Femur (tissue), 1 donor: ENCODE measurements at places on chromosomes 7 and 10.

DNA sequence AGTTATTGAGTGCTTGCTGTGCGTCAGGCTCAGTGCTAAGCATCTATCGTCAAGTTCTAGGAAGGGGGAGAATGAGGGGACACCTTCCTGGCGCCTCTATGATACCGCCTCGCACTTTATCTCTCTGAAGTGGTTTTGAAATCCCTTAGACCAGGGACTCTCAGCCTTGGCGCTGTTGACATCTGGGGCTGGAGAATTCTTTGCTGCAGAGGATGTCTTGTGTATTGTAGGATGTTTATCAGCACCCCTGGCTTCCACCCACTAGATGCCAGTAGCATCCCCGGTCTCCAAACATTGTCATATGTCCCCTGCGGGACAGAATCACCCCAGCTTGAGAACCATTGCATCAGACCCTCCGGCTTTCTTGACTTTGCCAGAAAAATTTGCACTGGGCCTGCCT is 285.5 kb downstream of the CCDC3 start:
- DNase-seq: no peak

DNA sequence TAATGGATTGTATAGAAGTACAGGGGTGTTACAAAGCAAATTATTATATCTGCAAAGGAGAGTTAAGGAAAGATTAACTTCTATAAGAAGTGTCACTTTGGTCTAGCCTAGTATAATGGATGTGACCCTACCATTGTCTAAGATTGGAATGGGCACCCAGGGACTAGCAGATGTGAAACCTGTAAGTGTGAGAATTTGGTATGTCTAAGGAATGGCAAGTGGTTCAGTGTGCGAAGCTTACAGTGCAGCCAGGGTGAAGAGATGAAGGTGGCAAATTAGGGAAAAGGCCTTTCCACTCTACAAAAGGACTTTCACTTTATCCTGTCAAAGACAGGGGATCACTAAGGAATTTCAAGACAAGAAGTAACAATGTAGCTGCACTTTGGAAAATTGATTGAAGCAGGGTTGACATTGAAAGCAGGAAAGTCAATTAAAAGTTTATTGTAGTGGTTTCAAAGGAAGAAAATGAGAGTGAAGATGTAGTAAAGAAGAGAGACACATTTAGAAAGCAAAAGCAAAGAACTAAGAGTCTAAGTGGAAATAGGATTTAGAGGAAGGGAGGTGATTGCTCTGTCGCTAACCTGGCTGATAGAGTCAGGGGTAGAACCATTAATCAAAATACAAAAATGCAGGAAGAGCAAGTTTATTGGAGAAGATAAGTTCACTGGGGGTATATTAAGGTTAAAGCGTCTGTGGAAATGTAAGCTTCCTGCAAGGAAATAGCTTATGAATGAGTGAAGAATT is 47.4 kb downstream of the KCND2 start:
- DNase-seq: no peak

DNA sequence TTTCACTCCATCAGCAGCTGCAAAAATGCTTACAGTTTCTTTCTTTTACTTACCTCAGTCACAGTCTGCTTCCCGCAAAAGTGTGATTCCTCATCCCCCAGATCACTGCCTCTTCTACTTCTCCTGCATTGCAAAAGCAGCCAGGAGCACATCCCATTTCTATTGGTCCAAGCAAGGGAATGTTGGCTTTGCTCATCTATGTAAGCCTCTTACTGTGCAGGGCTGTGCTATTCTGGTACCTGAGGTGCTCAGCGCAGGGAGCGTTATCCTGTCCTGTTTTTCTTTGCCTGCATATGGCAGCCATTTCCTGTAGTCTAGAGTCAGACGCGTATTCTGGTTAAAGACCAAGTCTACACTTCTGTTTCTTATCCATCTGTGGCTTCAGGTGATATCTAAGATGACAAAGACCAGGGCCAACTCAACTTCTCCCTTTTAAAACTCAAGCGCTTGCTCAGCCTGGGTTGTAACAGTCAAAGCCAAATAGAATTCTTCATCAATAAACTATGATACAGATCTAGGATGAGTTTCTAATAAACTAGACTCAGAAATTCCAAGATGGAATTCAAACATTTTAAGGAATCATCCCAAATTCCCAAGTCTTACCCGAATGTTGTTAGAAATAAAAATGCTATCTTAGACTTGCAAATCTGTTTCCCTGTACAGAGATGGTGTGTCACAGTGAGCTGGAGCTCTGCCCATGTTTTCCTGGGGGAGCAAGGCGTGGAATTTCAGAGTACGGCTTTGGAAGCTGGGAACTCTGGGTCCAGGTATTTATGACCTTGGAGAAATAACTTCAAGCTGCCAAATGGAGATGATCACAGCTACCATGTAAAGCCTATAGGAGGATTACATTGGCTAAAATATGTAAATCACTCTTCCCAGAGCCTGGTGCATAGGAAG is 6.1 kb upstream of the RBM17 start:
- DNase-seq: no peak

DNA sequence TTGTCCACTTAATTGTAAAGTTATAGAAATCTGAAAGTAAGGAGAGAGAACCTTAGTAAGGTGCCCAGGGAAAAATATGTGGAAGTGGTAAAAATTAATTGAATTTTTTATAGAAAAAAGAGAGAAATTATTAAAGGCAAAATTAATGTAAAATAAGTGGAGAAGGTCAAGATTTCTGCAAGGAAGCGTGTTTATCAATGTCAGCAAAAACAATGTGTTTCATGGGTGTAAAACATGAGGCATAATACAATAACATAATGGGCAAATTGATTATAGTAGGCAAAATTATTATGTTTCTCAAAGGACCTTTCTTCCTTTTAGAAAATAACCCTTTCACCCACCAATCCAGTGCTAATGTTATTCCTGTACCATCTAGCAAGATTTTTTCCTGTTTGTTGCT is 1520.1 kb downstream of the REEP3 start:
- DNase-seq: no peak

- peak; percentile 55 for DNase-seq
Observed at GRCh38 chr7:16071246-16071857, 350.0 kb downstream of the CRPPA start.

DNA sequence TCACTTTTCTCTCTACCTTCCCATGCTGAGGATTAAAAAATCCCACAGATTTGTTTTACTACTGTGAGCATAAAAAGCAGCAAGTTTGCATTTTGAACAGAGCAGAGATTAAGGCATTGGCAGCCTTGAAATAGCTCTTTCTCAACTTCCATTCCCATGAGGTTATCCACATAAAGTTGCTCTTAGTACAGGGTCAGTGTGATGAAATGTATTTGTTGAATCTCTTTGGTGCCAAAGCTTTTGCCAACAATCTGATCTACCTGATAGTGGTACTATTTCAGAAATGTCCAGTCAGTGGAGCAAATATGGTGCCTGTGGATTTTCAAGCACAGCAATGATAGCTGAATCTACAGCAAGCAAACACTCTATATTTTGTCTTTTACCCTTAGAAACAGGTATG is 254.8 kb downstream of the INHBA start:
- no peak for DNase-seq
